Endodermal cell (in vitro differentiated cells): ENCODE measurements at places on chromosomes 5 and 9.

DNA sequence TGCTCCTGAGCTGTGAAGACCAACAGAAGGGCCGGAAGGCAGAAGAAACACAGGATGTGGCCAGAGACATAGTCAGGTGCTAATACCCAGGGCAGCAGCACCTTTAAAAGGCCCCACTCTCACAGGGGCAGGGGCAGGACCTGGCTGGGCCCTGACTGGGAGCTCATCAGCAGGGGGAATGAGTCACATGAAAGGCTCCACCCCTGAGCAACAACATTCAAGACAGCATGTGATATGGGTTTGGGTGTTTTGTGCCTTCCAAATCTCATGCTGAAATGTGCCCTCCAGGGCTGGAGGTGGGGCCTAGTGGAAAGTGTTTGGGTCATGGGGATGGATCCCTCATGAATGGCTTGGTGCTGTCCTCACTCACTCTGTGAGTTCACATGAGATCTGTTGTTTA lies 181.7 kb downstream of the ERCC6L2 start:
- no peak for DNase-seq

GRCh38 chr5:673161-673830 lies 19.9 kb downstream of the TPPP start:
- DNase-seq, result no peak

DNA sequence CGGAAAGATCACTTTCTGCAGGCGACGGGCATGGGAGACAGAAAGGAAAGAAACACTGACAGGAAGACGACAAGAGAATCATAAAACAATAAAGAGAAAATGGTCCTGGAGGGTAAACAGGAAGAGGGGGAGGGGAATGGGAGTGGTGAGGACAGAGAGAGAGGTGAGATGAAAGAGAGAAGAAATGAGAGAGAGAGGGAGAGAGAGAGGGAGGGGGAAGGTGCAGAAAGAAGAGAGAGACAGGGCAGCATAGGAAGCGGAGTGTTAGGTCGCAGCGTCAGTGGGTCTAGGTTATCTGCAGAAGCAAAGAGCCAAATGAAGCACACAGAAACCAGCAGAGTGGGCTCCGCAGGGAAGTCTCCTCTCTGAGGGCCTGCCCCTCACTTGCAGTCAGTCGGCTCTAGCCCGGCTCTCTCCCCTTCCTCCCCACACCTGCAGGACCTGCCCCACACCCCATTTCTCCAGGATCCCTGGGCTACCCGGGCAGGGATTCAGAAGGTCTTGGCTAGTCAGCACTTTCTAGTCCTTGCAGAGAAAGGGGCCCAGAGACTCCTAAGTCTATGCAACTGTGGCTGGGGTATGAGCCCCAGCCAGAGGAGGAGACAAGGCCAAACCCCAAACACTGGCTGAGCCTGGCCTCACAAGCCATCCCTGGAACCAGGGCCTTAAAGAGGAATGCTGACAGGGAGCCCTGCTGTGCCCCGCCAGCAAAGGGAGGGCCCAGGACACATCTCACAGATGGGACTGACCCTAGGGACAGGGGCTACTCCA lies 29.7 kb upstream of the MEIKIN start:
- DNase-seq, result peak; percentile 65

- DNase-seq, result no peak
These were observed 424.7 kb downstream of the RAB3C start for GRCh38 chr5:59007460-59008063.

- DNase-seq, result no peak
These were observed 212.4 kb downstream of the RFK start for GRCh38 chr9:76181781-76182180.

DNA sequence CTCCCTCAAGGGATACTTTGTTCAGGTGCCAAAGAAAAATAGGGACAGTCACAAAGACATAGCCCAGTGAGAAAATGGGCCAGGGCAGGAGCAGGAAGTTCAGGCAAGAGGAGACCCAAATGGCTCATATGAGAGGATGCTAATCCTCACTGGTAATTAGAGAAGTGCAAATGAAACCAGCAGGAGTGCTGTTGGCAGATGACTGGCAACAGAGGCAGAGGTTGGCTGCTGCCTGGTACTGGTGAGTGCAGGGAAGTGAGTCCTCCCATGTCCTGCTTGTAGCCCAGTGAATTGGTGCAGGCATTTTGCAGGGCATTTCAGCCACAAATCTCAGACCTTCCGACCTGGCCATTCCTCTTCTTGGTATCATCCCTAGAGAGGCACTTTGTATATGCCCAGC lies 23.5 kb downstream of the ODF2 start:
- DNase-seq, result peak; percentile 61

- DNase-seq, result no peak
These were observed 2.2 kb downstream of the FAM78A start for GRCh38 chr9:131273856-131274673.

DNA sequence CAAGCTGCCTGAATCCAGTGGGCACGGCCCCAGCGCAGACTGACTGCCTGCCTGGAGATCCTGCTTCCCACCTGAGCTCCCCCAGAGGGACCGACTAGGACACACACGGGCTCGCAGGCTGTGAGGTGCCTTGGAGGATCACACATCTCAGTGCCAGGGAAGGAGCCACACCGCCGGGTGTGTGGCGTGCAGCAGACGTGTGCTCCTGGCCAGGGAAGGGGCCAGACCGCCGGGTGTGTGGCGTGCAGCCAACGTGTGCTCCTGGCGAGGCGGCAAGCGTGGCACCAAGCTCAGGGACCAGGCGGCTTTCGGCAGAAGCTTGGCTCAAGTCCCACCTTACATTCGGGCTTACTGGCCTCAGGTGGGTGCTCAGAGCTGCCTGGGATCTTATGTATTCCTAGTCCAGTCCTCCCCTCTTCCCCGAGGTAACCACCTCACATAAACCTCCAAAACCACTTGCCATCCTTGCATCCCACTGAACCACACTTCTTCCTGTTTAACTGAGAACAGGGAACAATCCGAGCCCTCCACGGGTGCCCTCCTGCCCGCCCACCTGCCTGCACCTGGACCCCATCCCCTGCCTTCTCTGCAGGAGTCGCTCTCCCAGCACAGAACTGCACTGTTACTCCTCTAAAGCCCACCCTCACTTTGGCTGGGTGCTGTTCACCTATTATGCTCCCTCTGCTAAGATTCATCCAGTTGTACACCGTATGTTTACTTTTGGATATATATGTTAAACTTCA lies 22.4 kb upstream of the MRNIP start:
- no peak for DNase-seq

DNA sequence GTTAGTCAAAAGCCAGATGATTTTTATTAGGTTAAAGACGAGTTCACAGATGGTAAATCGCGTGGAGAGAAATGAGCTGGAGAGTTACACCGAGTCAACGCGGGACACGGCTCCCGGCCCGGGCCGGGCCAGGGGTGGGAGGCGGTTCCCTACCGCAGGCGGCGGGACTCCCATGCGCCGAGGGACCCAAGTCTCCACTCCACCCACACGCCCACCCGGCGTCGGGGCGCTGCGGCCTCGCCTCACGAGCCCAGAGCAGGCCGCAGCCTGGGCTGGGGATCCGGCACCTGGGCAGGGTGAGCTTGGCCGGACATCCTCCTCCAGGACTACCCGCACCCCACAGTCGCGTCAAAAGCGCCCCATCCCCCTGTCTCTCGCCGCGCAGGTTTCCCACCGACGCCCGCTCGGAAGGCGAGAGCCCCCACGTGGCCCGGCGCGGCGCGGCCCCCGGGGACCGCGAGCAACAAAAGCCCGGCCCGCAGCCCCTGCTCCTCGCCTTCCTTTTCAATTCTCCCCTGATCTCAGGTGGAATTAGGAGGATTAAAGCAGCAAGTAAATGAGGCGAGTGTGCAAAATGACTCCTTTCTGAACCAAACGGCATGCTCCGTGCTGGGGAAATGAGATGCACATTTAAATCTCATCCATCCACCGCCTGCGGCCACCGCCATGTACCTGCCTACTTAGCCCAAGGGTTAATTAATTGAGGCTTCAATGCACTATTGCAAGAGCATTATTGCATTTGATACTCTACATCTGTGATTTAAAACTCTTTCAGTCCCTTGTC lies 196.5 kb upstream of the TBCA start:
- DNase-seq, result peak; percentile 72

DNA sequence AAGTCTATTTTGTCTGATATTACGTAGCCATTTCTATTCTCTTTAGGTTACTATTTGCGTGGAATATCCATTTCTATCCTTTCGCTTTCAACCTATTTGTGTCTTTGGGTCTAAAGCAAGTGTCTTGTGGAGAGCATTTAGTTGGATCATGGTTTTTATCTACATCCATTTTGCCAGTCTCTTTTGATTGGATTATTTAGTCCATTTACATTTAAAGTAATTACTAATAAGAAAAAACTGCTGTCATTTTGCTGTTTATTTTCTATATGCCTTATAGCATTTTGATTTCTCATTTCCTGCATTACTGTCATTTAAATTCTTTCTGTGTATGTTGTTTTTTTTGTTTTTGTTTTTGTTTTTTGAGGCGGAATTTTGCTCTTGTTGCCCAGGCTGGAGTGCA lies 26.0 kb upstream of the UBQLN1 start:
- DNase-seq, result no peak

GRCh38 chr9:16386827-16387077 lies 483.7 kb downstream of the BNC2 start:
- DNase-seq, result no peak

DNA sequence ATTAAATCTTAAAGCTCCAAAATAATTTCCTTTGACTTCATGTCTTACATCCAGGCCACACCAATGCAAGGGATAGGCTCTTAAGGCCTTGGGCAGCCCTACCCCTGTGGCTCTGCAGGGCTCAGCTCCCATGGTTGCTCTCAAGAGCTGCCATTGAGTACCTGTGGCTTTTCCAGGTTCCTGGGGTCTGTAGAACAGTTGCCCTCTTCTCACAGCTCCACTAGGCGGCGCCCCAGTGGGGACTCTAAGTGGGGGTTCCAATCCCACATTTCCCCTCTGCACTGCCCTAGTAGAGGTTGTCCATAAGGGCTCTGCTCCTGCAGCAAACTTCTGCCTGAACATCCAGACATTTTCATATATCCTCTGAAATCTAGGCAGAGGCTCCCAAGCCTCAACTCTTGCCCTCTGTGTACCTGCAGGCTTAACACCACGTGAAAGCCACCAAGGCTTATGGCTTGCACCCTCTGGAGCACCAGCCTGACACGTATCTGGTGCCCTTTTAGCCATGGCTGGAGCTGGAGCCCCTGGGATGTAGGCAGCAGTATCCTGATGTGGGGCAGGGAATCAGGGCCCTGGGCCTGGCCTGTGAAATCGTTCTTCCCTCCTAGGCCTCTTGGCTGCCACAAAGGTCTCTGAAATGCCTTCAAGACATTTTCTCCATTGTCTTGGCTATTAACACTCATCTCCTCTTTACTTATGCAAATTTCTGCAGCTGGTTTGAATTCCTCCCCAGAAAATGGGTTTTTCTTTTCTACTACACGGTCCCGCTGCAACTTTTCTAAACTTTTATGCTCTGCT lies 185.1 kb downstream of the SMARCA2 start:
- DNase-seq, result peak; percentile 53

DNA sequence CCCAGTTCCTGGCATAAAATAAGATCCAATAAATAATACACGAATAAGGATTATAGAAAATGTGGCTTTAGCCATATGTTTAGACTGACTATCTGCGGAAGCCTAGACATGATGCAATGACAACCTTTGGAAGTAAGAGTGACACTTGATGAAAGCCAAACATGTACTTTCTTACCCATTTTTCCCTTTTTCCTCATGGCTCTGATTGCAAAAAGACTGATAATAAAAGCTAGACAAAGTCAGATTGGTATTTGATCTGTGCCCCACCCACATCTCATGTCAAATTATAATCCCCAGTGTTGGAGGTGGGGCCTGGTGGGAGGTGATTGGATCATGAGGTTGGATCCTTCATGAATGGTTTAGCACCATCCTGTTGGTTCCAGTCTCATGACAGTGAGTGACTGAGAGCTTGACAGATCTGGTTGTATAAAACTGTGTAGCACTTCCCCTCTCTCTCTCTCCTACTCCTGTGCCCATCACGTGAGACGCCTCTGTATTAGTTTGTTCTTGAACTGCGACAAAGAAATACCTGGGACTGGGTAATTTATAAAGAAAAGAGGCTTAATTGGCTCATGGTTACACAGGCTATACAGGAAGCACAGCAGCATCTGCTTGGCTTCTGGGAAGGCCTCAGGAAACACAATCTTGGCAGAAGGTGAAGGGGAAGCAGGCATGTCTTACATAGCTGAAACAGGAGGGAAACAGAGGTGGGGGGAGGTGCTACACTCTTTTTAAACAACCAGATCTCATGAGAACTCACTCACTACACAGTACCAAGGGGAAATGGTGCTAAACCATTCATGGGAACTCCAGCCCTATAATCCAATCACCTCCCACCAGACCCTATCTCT lies 243.4 kb upstream of the PIK3R1 start:
- no peak for DNase-seq

GRCh38 chr5:147617191-147617606 lies 107.3 kb upstream of the DPYSL3 start:
- no peak for DNase-seq

DNA sequence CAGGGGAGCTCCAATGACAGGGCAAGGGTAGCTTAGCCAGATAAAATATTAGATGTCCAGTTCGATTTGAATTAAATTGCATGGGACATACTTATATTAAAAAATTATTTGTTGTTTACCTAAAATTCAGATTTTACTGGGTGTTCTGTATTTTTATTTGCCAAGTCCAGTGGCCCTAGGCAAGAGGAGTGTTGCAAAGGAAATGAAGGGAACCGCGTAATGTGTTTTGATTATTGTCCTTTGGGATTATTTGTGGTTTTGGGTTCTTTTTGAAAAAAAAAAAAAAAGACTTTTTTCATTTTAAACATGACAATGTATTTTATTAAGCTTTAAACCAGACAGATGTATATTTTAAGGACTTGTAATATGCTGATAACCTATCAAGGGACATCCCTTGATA lies 179.3 kb downstream of the C9orf152 start:
- no peak for DNase-seq

GRCh38 chr5:1341863-1342262 lies 3.0 kb downstream of the CLPTM1L start:
- no peak for DNase-seq

DNA sequence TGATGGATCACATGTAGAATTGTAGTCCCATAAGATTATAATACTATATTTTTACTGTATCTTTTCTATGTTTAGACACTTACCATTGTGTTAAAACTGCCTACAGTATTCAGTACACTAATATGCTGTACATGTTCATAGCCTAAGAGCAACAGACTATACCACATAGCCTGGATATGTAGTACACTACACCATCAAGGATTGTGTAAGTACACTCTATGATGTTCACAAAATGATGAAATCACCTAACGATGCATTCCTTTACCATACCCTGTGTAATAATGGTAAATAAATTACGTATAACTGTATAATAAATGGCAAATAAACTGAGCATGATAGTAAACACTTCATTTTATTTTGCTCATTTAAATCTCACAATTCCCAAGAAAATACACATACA lies 60.3 kb downstream of the RICTOR start:
- no peak for DNase-seq

DNA sequence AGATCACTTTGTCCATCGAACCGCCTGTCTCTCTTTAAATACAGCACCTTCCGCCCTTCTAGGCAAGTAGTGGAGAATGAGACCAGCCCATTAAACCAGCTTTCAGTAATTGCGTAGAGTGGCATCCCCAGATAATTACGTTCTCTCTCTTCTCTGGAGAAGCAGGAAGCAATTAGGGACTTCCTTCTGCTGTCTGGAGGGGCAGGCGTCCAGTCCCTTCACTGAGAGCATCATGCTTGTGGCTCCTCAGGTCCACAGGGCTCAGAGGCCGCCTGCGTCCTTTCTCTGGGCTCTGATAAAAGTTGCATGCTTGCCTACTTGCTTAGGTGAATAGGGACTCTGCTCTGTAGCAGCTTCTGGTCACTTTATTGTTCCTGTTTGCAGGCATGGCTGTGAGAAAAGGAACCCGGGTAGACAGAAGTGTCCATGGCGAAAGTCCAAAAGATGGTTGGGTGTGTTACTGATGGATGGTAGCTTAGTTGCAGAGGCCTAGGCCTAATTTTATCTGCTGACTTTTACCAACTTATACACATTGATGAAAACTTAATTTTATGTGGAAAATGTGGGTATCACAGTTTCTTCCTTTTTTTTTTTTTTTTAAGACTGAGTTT lies 299.1 kb upstream of the PANK3 start:
- no peak for DNase-seq
